H4 (cell line): ENCODE measurements at places on chromosomes 1 and 21. TPM values are rescaled to one million over a fixed set of nuclear protein-coding genes. Genes with fewer than 3 reads are reported as not detected.

RGS5 gene
- 0.68 TPM in 1 of 2 replicates, not detected in the other for total RNA-seq

ZFYVE9 gene
- total RNA-seq, result 13.9 and 15.0 TPM in 2 replicates

RSPO1 gene
- total RNA-seq, result 0.08 and 0.12 TPM in 2 replicates

CLEC20A gene
- total RNA-seq, result not detected in 2 replicates

PODN gene
- 0.10 TPM in 1 of 2 replicates, not detected in the other for total RNA-seq

OPTC gene
- total RNA-seq, result not detected in 2 replicates

SETDB1 gene
- total RNA-seq, result 15.9 and 26.2 TPM in 2 replicates

UBE4B gene
- 23.6 and 32.4 TPM in 2 replicates for total RNA-seq

ANGPTL3 gene
- total RNA-seq, result not detected in 2 replicates

A3GALT2 gene
- total RNA-seq, result not detected in 2 replicates

TRIM63 gene
- not detected in 2 replicates for total RNA-seq

WLS gene
- 139 and 151 TPM in 2 replicates for total RNA-seq

TDRD5 gene
- total RNA-seq, result not detected in 2 replicates

CCDC28B gene
- total RNA-seq, result 25.1 and 36.3 TPM in 2 replicates

CCDC24 gene
- total RNA-seq, result 15.8 and 23.2 TPM in 2 replicates
